ENCODE measurements at places on chromosomes 2 and 18.
A peak's percentile ranks its signal among the peaks of the same experiment; 100 is the strongest.

DNA sequence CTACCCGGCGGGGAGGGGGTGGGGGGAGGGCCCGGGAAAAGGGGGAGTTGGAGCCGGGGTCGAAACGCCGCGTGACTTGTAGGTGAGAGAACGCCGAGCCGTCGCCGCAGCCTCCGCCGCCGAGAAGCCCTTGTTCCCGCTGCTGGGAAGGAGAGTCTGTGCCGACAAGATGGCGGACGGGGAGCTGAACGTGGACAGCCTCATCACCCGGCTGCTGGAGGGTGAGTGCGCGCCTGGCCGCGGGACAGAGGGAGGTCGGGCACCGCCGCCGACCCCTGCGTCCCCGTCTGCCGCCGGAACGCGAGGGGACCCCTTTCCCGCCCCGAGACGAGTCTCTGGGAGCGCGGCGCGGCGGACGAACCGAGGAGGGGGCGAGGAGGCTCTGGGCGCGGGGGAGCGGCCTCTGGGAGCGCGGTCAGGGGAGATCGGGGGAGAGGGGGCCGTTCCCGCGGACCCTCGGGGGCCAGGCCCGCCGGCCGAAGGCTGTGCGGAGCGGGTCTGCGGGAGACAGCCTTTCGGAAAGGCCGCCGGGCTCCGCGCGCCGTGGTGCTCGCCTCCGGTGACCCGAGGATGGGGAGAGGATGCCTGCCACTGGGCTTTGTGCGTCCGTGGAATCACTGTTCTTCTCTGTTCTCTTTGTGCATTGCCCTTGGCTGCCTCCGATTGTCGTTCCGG is 463 bp downstream of the PPP1CB start:
- peak; percentile 3 for DNase-seq

GRCh38 chr2:100981011-100981410 is 21.1 kb upstream of the RPL31 start:
- no peak for DNase-seq

DNA sequence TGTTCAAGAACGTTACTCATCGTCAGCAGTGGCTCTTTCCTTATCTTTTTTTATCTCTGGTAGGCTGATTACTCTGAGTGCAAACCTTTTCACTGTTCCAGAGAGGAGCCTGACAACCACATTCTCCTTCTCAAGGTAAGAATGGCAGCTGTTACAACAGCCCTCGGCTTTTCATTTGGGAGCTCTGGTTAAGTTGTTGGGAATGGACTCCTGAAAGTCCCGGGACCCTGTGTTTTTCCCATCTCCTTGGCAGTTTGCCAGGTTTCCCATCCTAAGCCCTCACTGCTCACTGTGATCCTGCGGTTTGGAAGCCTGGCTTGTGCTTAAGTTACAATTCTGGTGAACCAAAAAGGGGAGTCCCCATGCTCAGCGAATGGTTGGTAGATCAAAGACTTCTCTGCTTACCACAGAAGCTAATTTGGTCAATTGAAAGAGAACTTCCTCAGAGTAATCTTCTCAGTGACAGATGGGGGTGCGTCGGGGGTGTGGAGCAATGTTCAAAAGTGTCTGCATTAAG is 122.3 kb downstream of the LYPD6B start:
- DNase-seq = peak; percentile 8

DNA sequence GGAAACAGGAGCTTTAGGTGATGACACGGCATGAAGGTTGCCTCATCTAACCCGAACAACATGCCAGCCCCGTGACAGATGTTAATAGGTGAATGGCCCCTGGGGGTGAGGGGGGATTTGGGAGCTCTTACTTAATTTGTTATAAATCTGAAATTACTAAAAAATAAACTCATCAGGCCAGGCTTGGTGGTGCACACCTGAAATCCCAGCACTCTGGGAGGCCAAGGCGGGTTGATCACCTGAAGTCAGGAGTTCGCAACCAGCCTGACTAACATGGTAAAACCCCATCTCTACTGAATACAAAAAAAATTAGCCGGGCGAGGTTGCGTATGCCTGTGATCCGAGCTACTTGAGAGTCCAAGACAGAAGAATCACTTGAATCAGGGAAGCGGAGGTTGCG is 6.1 kb downstream of the STK25 start:
- no peak for DNase-seq

DNA sequence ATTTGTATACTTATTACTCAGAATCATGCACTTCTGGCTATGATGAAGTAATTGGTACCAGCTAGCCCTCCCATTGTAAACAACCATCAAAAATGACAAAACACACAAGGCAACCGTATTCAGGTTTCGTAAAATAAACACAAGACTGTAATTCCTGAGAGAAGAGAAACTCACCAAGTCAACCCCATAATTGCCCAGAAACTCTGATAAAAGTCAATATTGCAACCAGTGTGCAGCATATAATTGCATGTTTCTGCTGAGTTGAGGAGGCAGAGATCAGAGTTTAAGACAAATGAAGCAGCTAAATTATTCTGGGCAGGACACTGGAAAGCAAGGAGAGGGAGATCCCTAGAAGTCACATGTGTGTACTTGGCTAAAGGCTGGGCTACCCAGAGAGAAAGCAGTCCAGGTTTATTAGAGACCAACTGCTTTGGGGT is 90.3 kb downstream of the ROCK2 start:
- no peak for DNase-seq

DNA sequence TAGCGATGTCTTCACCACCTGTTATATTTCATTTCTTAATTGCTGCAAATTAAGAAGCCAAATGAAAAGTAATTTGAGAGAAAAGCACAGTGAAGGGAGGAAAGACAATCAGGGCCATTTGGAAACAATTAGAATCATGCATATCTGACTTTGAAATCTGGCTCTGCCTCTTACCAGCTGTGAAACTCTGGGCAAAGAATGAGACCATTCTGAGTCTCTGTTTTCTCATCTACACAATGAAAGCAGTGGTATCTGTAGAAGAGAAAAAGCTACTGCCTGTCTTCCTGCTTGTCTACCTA is 334.5 kb upstream of the CYRIA start:
- no peak for DNase-seq

DNA sequence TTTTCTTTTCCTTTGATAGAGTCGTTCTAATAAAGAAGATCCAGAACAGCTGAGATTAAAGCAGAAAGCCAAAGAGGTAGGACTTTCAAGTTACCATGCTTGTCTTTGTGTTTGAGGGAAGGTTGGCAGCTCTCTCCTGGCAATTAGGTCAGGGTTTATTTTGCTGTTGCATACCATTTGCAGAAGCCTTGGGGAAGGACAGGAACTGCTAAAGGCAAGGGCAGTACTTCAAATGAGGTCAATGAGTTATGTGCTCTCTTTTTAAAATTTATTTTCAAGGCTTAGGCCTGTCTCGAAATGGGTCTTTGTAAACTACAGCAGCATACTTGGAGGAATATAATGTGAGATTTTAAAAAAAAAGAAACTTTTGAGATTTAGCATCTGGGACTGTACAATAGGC is 108.9 kb downstream of the TAF4B start:
- no peak for DNase-seq

- no peak for DNase-seq
These were observed 79.4 kb upstream of the FAM117B start for GRCh38 chr2:202555356-202555755.

DNA sequence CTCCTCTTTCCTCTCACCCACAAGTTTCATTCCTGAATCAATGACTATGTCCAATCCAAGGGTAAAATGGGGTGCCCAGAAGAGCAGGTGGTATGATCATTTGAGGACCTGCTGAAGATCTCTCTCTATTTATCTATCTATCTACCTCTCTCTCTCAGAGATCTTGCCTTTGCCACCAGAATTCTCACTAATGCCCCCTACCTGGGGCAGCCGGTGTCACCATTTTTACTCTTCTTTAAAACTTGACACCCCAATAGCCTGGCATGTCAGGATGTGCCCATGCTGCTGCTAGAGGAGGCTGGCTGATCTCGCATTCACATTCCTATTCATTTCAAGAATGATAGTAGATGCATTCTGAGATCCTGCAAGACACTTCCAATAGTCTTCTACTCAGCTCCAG is 24.3 kb upstream of the RPIA start:
- no peak for DNase-seq

DNA sequence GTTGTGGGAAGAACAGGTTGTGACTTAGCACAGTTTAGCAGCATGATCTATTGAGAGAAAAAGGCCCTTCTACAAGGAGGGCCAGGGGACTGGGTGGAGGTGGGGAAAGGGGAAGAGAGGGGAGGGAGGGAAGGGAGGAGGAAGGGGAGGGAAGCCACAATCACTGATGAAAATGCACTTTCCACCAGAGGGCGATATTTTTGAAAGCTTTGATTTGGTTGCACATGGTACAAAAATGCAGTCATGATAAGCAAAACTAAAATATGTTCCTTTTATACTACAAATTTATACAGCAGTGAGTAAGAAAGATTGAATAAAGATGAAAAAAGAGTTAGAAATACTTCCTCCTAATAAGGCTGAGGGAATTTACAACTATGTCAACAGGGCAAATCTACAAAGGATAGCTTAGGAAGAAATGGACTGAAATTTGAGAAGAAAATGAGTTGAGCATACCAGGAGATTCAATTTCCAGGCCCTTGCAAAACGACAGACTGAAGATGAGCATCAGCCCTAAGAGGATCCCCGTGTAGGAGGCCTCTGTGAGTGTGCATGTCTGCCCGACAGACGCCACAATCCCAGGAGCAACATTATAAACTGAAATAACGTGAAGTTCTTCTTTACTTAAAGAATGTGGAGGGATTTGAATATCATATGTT is 17.2 kb downstream of the SH3YL1 start:
- DNase-seq = no peak

DNA sequence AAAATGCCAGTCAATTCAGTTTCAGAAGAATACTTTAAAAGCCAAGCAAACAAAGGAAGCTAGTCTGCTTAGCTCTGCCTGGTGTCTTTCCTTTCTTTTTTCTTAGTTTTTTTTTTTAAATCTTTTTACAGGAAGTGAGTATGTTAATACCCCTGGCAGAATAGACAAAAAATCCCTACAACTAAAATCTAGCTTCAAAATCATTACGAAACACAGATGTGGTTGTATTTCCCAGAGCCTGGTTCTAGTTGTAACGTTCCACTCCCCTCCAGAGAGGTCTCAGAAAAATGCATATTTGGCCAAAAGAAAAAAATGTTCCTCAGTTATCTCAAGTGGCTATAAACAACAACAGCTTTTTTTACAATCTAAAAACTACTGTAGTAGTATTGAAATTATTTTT is 202.1 kb upstream of the RND3 start:
- no peak for DNase-seq

DNA sequence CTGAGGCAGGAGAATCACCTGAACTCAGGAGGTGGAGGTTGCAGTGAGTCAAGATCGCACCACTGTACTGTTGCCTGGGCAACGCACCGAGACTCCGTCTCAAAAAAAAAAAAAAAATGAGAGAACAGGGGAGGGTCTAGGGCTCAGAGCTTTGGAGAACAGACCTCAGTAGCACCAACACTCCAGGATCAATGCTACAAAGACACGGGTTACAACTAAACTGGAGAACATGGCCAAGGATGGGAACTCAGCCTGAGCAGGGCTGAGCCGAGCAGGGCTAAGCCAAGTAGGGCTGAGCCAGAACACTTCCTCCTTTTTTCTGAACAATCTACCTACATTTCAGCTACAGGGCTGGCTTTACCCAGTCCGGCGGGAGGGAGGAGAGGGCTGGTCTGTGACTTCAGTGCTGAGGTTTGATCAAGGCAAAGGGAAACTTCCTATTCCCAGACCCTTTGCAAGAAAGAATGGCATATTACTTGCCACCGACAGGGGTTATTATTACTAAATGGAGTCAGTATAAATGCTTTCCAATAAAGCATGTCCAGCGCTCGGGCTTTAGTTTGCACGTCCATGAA is 2.9 kb upstream of the CASP8 start:
- no peak for DNase-seq

DNA sequence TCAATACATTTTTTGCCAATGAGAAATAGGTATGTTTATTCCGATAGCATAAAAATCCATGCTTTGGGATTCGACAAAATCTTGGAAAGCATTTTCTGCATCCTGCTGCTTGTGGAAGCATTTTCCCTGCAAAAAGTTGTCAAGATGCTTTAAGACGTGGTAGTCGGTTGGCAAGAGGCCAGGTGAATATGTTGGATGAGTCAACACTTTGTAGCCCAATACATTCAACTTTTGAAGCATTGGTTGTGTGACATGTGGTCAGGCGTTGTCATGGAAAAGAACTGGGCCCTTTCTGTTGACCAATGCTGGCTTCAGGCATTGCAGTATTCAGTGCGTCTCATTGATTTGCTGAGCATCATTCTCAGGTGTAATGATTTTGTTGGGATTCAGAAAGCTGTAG is 764.5 kb downstream of the TRIB2 start:
- no peak for DNase-seq

- DNase-seq = no peak
These were observed 9.5 kb downstream of the KCNK3 start for GRCh38 chr2:26702025-26702424.

DNA sequence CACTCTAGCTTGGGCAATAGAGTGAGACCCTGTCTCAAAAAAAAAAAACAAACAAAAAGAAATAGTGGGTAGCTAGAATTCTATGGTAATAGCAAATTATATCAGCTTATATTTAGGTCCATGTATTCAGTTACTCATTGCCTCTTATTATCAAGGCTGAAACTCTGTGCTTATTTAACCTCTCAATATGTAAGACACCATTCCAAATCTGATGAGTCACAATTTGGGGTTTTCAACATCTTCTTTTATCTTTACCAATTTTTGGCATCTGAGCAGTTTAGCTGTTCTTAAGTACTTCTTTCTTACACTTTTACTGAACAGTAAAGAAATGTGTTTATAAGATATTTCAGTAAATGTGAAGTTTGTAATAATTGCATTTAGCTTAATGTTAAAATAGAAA is 69.3 kb downstream of the TTC27 start:
- no peak for DNase-seq

- DNase-seq = no peak
These were observed 172.9 kb upstream of the CCDC150 start for GRCh38 chr2:196466581-196466980.

GRCh38 chr18:25136416-25137196 is 215.4 kb downstream of the ZNF521 start:
- no peak for DNase-seq

DNA sequence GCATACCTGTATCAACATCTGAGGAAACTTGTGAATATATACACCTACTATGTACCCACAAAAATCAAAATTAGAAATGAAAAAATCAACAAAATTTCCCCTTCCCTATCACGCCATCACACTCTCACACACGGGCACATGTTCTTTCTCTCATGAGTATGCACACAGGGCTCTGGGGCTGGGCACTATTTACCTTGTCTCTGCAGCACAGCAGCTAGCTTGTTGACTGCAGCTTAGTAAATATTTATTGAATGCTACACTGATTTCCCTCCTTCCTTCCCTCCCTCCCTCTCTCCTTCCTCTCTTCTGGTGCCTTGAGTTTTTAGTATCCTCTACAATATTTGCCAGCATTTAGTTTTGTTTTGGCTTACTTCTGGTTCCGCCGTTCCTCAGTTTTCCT is 182.7 kb upstream of the LHCGR start:
- no peak for DNase-seq

- DNase-seq = no peak
These were observed 618.0 kb downstream of the NYAP2 start for GRCh38 chr2:226017537-226017936.

DNA sequence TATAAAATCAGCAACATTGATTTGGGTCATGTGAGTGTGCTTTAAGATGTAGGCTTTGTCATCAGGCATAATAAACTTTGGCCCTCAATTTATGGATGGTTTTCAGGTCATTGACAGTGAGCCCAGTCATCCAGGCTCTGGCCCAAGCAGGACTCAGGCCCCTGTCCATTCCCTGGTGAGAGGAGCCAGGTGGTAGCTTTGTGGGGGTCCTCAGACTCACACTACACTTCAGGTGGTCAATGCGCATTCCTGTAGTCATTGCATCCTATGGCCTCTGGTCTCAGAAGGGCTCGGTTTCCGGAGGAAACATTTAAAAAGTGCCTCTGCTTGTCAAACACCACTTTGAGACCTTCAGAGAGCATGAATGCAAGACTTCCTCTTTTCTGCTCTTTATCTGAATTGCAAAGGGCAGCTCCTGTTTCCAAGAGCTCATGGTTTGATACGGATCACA is 20.2 kb downstream of the LGALSL start:
- no peak for DNase-seq
